ENCODE measurements at places on chromosomes 3 and 15.

DNA sequence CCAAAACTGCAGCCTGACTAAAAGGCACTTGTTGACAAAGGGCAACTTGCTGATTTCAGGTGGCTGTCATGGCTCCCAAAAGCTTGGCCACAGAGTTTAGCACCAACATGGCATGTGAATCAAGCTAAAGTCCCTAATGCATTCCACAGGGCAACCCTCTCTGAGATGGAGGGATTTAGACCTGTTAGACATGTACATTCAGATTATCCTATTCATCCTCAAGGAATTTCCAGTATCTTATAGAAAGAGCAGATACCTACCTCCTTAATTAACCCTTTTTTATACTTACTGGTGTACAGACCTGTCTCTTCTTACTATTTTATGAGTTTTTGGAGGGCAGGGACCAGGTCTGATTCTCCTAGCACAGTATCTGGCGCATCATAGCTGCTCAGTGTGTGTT, 31.3 kb downstream of the ACP3 start:
- DNase-seq: no peak

- no peak for DNase-seq
Measured at GRCh38 chr3:138717348-138717747, 108.8 kb downstream of the FAIM start.

- no peak for DNase-seq
Measured at GRCh38 chr3:18390024-18390660, 35.0 kb downstream of the SATB1 start.

GRCh38 chr3:77468626-77469020, 428.7 kb downstream of the ROBO2 start:
- no peak for DNase-seq

DNA sequence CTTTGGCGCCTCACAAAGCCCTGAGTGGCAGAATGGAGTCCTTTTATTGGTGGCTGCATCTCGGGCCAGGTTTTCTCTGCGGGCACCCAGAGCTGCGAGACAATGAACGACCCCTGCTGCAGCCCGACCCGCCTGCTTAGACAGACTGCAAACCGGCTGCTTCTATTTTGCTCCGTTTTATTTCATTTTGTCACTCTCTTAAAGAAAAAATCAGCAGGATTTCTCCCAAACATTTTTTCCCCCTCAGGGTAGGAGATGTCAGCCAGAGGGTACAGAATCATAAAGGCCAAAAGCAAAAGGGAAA, 64.8 kb downstream of the OXNAD1 start:
- no peak for DNase-seq

- no peak for DNase-seq
Measured at GRCh38 chr3:130517602-130518001, 625 bp downstream of the COL6A6 start.

DNA sequence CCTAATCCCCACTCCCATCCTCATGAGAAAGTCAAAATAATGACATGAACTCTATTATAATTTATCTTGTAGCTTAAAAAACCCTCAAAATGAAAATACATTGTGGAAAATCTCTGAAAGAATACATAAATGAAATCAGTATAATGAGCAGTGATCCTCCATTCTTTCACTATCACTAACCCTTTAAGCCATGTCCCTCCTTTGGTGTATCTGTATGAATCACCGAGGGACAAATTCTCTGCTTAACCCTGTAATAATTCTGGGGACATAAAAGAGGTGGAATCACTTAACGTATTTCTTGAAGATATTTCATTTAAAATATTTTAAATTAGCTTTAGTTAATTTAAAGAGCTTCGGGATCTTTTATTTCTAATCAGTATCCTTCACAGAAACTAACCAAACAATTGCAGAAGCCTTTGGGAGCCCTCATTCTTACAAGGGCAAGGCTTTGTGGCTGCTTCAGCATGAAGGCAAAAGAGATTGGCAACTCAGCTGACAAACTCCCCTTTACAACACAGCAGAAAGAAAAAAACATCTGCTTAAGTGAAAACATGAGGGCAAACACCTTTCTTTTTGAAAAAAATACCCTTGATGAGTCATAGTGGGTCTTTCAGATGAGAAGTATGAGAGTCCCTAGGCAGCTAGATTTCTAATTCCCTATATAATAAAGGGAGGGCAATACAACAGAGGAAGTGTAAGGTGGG, 44.0 kb upstream of the ALCAM start:
- DNase-seq: no peak

- no peak for DNase-seq
Measured at GRCh38 chr3:66831931-66832330, 166.2 kb upstream of the KBTBD8 start.

- DNase-seq: no peak
Measured at GRCh38 chr3:127714866-127715265, 42.1 kb downstream of the ABTB1 start.

- no peak for DNase-seq
Measured at GRCh38 chr3:83498361-83499016, 1460.3 kb upstream of the CADM2 start.

DNA sequence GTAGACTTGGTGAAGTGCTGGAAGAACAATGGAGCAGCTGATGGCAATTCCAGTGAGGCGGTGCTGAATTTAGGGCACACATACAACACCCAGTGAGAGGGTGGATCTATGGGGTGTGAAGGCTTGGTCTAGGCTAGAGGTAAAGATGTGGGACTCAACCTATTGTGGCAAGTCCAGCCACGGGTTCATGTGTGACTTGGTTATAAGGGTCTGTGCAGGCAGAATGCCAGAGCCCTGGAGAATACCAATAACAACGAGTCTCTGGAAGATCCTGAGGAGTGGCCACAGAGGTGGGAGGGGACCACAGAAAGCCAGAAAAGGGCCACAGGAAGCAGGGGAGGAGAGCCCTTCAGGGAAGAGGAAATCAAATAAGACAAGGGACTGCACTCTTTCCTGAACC, 55.0 kb downstream of the VGLL4 start:
- DNase-seq: no peak

Data from stimulated activated CD4-positive, alpha-beta T cell treated with anti-CD3 and anti-CD28 coated beads, TNF-alpha, amount 100 ng/mL, for 24 hours (primary cell).